DMS 273 treated with DMSO at 0.1 percent for 48 hours (cell line): ENCODE measurements at places on chromosomes 16 and 17.
A peak's percentile ranks its signal among the peaks of the same experiment; 100 is the strongest.

DNA sequence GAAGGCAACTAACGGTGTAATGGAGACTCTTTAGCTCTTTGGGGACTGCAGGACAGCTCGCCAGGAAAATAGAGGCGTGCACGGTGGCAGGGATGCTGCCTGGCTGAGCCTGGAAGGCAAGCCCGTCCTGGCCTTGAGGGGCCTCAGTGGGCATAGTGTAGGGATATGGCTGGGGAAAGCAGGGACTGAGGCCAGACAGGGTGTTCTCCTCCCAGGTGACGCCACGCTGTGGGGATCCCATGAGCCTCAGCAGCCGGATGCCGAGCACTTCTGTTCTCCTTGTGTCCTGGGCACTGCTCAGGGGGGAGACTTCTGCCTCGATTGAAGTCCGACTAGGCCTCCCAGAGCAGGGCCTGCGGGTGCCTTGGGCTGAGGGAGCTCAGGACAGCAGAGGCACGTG lies 89.2 kb downstream of the NPIPB11 start:
- no peak for DNase-seq

- no peak for DNase-seq
These were observed 9.4 kb downstream of the TNRC6A start for GRCh38 chr16:24738895-24739294.

DNA sequence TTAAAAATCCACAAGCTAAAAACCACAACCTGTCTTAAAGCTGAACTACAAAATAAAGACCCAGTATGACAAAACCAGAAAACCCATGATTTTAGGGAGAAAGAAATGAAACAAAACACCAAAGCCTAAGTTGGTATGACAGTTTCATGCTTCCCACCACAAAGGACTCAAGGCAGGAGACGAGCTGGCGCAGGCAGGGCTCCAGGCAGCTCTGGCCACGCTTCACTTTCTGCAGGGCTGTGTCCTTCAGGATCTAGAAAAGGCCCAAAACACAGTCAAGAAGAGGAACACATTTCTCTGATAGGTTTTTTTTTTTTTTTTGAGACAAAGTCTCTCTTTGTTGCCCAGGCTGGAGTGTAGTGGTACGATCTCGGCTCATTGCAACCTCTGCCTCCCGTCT lies 75.3 kb downstream of the WDR59 start:
- no peak for DNase-seq

DNA sequence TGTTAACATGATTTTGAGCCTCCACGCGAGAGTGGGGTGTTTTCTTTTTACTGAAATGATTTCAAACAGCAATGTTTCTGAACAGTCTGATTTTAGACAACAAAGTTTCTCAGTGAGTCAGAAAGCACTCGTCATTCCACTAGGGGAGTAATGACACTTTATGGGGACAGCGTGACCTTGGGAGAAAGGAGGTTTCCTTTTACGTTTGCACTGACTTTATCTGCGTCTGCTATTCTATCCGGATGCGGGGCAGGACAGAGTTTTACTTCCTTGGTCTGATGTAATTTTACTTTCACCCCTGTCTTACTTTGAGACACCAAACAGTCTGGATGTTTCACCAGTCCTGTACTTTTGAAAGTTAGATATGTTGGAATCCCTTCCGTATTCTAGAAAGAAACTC lies 20.7 kb downstream of the SLC47A1 start:
- DNase-seq = no peak

- peak; percentile 16 for DNase-seq
These were observed 468.1 kb downstream of the SOX9 start for GRCh38 chr17:72588961-72589360.

- DNase-seq = no peak
These were observed 583.1 kb upstream of the SALL1 start for GRCh38 chr16:51734220-51734619.

DNA sequence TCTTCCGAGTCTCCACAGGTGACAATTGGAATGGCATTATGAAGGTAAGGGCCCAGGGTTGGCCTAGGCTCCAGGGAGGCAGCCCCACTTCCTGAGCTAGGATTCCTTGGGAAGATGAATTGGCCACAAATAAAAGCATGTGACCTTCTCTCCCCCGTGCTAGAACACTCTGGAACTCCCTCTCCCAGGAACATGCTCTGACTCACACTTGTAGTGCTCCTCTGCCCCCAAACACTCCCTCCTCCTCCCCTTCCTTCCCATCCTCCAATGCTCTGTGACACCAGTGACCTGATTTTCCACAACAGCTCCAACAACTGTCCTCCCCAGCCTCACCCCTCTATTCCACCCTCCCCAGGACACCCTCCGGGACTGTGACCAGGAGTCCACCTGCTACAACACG lies 16.4 kb upstream of the ABCC3 start:
- no peak for DNase-seq
